ENCODE measurements at places on chromosomes 7 and 10.

DNA sequence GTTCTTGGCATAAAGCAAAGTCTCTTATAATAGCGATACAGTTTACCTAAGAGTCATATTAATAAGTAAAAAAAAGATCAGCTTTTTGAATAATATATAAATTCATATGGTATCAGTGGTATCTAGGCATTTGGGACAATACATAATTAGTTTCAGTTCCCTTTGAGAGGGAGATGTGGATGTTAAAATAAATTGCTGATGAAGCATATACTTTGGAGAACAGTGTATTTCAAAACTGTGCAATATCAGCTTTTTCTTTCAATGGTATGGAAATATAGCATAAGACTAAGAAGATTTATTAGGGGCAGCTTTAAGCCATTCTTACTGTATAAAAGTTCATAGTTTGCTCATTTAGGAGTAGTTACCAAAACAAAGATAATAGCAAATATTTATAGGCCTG, 35.5 kb downstream of the MDFIC start:
- DNase-seq: no peak

- no peak for DNase-seq
Observed at GRCh38 chr10:74525885-74526284, 300.5 kb upstream of the KAT6B start.

DNA sequence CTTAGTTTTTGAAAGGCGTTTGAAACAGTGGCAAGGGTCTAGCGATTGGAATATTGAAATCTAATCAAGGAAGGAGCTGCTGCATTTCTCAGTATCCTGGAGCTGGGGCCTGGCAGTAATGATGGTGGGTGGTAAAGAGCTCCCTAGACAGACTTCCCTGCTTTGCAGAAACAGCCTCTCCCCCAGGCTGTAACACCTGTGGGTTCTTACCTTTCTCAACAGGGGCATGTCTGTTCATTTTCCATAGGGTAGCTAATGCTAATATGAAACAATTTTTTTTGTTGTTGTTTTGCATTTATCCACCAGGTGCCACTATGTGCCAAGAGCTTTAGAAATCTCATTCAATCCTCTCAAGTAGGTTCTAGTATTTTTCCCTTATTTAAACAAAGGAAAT, 345.5 kb downstream of the REEP3 start:
- no peak for DNase-seq

- DNase-seq: no peak
Observed at GRCh38 chr10:69644658-69645295, 14.7 kb downstream of the FAM241B start.

Data from naive B cell (primary cell).